ENCODE measurements at places on chromosomes 1 and 21. TPM values are rescaled to one million over a fixed set of nuclear protein-coding genes. Genes with fewer than 3 reads are reported as not detected.

DNA sequence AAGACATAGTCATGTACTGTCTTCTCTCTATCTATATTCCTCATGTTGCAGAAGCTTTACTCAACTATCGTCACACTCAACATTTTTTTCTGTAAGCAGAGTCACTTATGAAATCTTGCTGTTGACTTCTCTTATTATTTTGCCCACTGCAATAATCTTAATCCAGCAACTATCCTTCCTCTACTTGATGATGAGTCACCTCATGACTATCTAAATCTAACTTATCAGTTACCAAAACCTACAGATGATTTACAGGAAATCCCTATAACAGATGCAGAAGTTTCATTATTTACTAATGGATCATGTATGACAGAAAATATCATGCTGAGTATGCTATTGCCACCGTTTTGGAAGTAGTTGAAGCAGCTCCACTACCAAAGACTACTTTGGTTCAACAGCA is 378.9 kb downstream of the DUSP10 start:
- H3K27me3 ChIP-seq: peaks cover 6% of the 10 kb centered on the region
- no peak for DNase-seq
- H3K27ac ChIP-seq: no peak overlapping the region
- peaks cover 2% of the 10 kb centered on the region for H3K36me3 ChIP-seq
- no peaks in the 10 kb centered on the region for H3K4me1 ChIP-seq
- no peak overlapping the region for H3K4me3 ChIP-seq

DNA sequence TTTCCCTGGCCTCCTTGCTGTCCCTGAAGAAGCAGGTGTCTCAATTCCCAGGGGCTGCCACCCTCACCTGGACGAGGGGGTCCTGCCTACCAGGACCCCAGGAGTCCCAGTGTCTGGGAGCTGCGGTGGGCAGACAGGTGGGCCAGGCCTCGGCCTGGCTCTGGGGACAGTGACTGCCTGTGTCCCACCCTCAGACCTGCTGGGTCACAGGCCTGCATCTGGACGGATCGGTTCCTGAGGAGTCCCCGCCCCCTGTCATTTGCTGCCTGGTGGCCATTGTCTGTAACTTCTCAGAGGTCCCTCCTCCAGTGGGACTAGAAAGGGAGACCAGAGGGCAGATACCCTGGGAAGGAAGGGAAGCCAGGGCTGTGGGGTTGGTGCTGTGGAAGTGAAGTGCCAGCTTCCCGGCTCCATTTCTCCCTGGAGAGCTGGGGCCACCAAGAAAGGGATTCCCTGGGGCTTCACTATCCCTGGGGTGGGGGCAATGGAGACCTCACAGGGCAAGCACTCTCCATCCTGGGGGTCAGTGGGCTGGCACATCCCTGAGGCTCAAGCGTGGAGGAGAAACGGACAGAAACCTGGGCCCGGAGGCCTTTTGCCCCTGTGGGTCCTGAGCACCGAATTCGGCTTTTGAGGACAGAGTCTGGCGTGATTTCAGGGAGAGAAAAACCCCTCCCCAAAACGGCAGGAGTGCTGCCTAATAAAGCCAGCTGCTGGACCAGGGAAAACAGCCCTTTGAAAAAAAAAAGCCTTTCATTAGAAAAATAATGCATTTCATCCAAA is 157.3 kb downstream of the PEX14 start:
- no peak overlapping the region for H3K27ac ChIP-seq
- DNase-seq: no peak
- no peaks in the 10 kb centered on the region for H3K27me3 ChIP-seq
- H3K4me1 ChIP-seq: no peaks in the 10 kb centered on the region
- H3K36me3 ChIP-seq: no peaks in the 10 kb centered on the region

DNA sequence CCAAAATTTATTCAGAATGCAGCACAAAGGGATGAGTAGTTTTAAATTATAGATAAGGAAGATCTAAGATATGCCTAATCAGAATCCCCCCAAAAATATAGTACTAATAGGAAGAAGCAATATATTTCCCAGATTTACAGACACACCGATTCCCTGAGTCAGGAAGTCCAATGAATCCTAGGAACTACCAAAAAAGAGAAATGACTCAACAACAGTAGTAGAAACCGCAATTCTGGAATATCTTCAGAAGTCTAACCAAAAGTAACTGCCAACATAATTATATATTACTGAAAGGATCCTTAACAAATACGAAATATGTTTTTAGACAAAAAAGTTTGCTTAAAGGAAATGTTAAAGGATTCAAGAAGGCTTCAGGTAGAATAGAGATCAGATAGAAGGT is 10.3 kb downstream of the AHCTF1 start:
- H3K4me1 ChIP-seq: peaks cover 58% of the 10 kb centered on the region
- peaks cover 6% of the 10 kb centered on the region for H3K36me3 ChIP-seq
- H3K4me3 ChIP-seq: peak overlapping the region; percentile 10

GRCh38 chr1:205668951-205669340 is 11.4 kb downstream of the SLC45A3 start:
- peak overlapping the region; percentile 39 for H3K4me3 ChIP-seq
- peaks cover 2% of the 10 kb centered on the region for H3K27me3 ChIP-seq

GRCh38 chr1:231666220-231666936 is 39.8 kb downstream of the DISC1 start:
- H3K36me3 ChIP-seq: peaks cover 2% of the 10 kb centered on the region
- H3K27ac ChIP-seq: peak overlapping the region; percentile 19
- H3K4me3 ChIP-seq: no peak overlapping the region
- no peak for DNase-seq

GRCh38 chr1:24382165-24382577 is 31.4 kb downstream of the STPG1 start:
- H3K4me1 ChIP-seq: peaks cover 15% of the 10 kb centered on the region
- no peak for DNase-seq
- H3K4me3 ChIP-seq: no peak overlapping the region
- H3K27ac ChIP-seq: no peak overlapping the region
- H3K36me3 ChIP-seq: peaks cover 43% of the 10 kb centered on the region

GRCh38 chr1:205922314-205922713 is 20.9 kb downstream of the SLC26A9 start:
- peaks cover 3% of the 10 kb centered on the region for H3K27me3 ChIP-seq
- no peak overlapping the region for H3K27ac ChIP-seq
- no peaks in the 10 kb centered on the region for H3K4me1 ChIP-seq
- no peaks in the 10 kb centered on the region for H3K36me3 ChIP-seq
- DNase-seq: no peak

- no peak overlapping the region for H3K27ac ChIP-seq
- no peaks in the 10 kb centered on the region for H3K4me1 ChIP-seq
- DNase-seq: no peak
- no peak overlapping the region for H3K4me3 ChIP-seq
- H3K36me3 ChIP-seq: no peaks in the 10 kb centered on the region
Observed at GRCh38 chr21:35324372-35325220, 275.5 kb upstream of the RUNX1 start.

GRCh38 chr1:150981177-150981804 is 801 bp upstream of the ANXA9 start:
- H3K4me1 ChIP-seq: peaks cover 33% of the 10 kb centered on the region
- H3K27me3 ChIP-seq: no peaks in the 10 kb centered on the region
- H3K4me3 ChIP-seq: no peak overlapping the region
- H3K27ac ChIP-seq: no peak overlapping the region
- no peaks in the 10 kb centered on the region for H3K36me3 ChIP-seq

DNA sequence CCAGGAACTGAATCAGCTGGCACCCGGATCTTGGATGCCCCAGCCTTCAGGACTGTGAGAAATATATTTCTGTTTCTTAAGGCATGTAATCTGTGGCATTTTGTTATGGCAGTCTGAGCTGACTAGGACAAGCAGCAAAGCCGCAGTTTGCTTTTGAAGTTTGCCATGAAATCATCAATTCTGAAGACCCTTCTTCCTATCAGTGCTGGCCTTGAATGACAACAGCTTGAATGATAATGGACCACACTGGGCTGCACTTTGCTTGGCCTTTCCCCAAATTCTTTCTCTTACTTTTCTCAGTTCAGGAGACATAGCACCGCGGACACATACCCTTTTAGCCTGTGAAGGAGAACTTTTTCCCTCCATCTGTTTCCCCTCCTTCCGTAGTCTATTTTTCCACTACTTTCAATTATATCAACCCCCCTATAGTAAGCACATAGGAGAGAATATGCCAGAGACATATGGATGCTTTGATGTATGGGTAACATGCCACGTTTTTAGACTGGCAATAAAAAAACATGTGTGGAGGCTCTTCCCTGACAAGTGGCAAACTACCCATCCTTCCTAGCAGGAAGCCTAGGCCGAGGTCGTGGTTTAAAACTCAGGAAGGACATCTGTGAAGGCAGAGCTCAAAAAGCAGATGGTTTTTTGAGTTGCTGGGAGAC is 42.9 kb downstream of the HLX start:
- H3K27ac ChIP-seq: no peak overlapping the region
- no peak overlapping the region for H3K4me3 ChIP-seq
- no peaks in the 10 kb centered on the region for H3K4me1 ChIP-seq
- DNase-seq: no peak
- H3K27me3 ChIP-seq: peaks cover 4% of the 10 kb centered on the region
- no peaks in the 10 kb centered on the region for H3K36me3 ChIP-seq

DNA sequence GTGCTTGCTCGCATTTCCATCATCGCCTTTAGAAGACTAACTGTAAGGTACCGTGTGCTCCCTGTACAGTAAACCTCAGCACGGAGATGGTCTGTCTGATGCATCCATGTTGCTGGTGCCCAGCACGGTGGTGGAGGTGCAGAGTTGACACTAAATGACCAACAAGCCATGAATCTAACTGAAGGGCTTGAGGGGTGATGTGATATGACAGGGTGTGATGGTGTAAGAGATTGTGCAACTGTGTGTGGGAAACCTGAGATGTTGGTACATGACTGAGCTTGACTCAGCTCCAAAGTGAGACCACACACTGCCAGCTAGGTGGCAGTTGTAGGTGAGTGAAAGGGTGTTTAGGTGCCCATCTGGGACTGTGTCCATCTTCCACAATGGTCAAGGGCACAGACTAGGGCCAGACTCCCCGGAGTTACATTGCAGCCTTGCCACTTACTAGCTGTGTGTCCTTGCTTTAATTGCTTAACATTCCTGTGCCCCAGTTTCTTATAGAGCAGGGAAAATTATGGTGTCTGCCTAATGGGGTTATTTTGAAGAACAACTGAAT is 21.4 kb downstream of the SLC2A1 start:
- peaks cover 9% of the 10 kb centered on the region for H3K36me3 ChIP-seq
- H3K27me3 ChIP-seq: no peaks in the 10 kb centered on the region
- peak overlapping the region; percentile 61 for H3K4me3 ChIP-seq
- H3K4me1 ChIP-seq: peaks cover 99% of the 10 kb centered on the region
- H3K27ac ChIP-seq: peak overlapping the region; percentile 90
- no peak for DNase-seq

- H3K27ac ChIP-seq: no peak overlapping the region
- H3K27me3 ChIP-seq: no peaks in the 10 kb centered on the region
- DNase-seq: no peak
- H3K4me1 ChIP-seq: no peaks in the 10 kb centered on the region
Observed at GRCh38 chr1:69328186-69328585, 239.5 kb upstream of the LRRC7 start.

EFNA3 gene
- 0.53 TPM for polyA plus RNA-seq

FCGR1A gene
- polyA plus RNA-seq: 0.37 TPM

MPL gene
- not detected for polyA plus RNA-seq

SYT11 gene
- polyA plus RNA-seq: 10.4 TPM

NES gene
- not detected for polyA plus RNA-seq

FAM89A gene
- polyA plus RNA-seq: 11.1 TPM

NR1I3 gene
- not detected for polyA plus RNA-seq

SELENBP1 gene
- not detected for polyA plus RNA-seq

B3GALT2 gene
- not detected for polyA plus RNA-seq

ADAR gene
- 115 TPM for polyA plus RNA-seq
